ENCODE measurements at places on chromosomes 7 and 10.
A peak's percentile ranks its signal among the peaks of the same experiment; 100 is the strongest.

DNA sequence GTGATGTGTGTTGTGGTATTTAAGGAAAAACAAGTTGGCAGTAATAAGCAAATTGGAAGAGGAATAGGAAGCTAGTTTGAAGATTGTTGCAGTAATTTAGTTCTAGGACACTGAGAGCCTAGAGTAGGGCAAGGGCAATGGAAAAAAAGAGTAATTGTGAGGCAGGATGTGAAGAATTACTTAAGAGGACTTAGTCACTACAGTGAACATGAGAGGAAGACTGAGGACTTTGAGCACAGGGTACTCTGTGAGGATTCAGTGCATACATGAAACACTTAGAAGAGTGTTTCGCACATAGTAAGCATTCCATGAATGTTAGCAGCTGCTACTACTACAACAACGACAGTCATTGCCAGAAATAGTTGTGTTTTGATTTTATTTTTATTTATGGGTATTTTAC is 30.9 kb upstream of the DKK1 start:
- DNase-seq = no peak

DNA sequence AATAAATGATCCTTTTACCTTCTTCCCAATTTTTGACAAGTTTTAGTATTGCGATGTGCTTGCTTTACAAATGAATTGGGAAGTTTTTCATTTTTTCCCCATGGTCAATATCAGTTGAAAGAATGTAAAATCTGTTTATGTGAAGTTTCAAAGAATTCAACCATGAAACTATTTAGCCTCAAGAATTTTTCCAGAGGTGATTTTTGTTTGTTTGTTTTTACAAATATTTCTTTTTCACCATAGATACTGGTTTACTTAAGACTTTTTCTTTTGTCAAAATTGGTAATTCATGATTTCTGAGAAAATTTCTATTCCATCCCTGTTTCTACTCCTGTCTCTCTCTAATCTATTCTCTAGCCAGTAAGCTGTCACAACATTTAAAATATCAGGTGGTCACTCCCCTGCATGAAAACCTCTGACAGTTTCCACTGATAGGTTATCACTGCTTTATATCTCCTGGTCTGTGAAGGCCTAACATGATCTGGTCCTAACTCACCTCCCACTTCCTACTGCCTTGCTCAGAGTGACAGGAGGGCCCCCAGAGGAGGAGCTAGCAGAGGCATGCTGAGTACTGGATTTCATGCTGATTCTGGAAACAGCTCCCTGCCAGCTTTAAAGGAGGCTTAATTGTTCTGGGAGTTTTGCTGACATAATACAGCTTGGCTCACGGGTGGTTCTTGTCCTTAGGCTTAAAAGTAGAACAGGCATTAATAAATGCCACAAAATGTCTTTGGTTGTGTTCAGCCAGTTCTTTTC is 7.6 kb upstream of the ARMS2 start:
- DNase-seq = no peak

- DNase-seq = no peak
Measured at GRCh38 chr10:46016190-46016589, 14.2 kb downstream of the NCOA4 start.

GRCh38 chr7:71982851-71983250 is 429.3 kb downstream of the CALN1 start:
- DNase-seq = no peak

DNA sequence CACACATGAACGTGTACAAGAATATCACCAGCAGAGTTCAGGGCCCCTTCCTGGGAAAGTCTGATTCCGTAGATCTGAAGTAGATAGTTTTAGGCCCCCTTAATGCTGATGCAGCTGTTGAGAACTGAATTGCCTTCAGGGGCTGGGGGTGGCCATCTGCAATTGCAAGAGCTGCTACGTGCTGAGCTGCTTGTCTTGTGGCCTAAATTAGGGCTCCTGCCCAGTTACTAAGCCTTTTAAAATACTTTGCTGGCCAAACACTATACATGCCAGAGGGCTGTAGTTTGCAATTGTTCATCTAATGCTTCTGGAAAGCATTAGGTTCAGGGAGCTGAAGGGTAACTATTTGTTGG is 71.7 kb downstream of the TMEM178B start:
- no peak for DNase-seq

DNA sequence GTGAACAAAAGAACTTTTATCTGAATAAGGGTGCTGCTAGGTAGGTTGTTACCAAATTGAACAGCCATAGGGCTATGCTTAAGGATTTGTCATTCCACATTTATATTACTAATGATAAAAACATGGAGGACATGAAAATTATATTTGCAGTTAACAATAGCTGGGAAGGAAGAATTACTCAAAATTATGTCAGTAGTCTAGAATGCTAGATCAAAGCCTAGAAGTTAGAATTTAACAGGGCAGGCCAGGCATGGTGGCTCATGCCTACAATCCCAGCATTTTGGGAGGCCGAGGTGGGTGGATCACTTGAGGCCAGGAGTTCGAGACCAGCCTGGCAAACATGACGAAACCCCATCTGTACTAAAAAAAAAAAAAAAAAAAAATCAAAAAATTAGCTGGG is 9.4 kb downstream of the STK17A start:
- DNase-seq = no peak

- no peak for DNase-seq
Measured at GRCh38 chr7:156765901-156766656, 125.5 kb downstream of the RNF32 start.

GRCh38 chr10:132908621-132909295 is 33.6 kb downstream of the CFAP46 start:
- peak; percentile 8 for DNase-seq

DNA sequence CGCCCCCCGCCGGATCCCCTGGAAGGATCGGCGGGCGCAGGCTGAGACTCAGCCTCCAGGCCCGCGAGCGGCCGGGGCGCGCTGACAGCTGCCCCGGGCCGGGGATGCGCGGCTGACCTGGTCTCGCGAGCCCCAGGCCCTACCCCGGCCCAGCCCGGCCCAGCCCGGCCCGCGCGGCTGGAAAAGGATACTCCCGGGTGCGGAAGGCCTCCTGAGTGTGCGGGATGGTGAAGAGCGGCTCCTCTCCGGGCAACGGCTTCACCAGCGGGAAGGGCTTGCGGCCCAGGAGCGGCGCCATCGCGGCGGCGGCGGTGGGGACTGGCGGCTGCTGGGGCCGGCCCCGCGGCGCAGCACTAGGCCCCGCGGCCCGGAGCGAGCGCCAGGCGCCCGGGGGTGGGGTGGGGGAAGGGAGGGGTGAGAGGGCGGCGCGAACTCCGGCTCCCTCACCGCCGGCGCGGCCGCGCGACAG is 423 bp downstream of the BAZ1B start:
- peak; percentile 61 for DNase-seq

DNA sequence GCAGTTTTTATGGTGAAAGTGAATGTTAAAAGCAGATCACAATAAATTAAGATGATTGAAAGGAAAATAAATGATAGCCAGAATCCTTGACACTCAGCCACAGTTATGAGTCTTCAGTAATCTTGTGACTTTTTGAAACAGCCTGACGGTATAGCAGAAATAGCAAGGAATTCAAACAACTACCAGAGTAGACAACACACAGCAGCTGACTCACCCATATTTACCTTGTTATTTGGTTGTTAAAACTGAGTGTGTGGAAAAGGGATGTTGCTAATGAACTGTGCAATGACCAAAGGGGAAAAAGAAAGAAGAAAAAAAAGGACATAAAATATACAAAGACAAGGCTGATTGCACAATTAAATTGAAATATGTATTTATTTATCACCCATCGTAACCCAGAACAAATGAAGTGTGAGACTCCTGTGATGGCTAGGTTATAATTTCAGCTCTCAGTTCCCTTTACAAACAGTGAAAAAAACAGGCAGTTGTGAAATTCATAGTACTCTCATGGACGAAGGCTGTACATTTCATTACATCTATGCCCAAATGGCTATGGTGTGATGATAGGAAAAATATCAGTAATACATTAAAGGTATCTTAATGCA is 1023.0 kb upstream of the SORCS1 start:
- DNase-seq = no peak

GRCh38 chr10:48221814-48222213 is 52.7 kb downstream of the FRMPD2 start:
- DNase-seq = no peak

- DNase-seq = no peak
Measured at GRCh38 chr10:23202779-23203178, 10.7 kb downstream of the PTF1A start.

DNA sequence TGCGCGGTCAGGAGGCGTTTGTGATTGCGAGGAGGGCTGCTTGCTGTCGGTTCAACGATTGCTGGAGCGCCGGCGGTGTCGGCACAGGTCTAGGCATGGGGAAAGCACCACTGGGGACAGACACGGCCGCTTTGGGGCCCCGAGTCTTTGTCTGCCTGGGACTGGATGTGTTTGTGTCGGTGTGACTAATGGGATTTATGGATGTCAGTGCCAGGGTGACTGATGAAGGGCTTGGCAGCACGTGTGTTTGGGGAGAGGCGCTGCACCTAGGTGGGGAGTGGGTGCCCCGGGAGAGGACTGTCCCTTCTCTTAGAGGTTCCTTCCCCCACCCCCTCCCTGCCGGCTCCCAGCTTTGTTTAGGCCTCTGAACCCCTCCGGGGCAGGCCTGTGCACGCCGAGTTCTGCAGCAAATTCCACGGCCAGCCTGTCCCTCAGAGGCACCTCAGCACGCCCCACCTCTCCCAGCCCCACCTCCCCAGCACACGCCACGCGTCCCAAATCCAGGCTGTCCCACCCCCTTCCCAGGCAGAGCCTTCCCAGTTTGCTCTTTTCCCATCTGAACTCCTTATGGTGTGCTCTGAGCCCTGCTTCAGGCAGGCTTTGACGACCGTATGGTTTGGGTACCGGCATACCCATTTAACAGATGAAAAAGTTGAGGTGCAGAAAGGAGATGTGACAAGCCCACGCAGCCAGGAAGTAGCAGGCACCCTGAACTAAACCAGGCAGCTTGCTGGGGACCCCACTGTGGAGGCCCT is 6.4 kb upstream of the TNRC18 start:
- no peak for DNase-seq

DNA sequence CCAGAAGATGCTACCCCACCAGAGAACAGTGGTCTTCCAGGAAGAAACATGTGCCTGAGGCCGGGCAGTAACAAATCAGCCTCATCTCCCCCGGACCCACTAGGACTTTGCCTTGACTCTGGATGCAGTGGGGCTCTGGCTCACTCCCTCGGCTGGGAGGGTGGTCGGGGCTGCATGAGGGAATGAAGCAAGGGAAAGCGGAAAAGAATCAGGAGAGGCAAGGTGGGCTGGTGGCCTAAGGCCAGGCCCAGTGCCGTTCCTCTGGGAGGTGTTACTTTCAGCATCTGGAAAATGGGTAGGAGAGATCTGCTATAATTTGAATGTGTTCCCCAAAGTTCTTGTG is 51.8 kb downstream of the CLEC2L start:
- no peak for DNase-seq

DNA sequence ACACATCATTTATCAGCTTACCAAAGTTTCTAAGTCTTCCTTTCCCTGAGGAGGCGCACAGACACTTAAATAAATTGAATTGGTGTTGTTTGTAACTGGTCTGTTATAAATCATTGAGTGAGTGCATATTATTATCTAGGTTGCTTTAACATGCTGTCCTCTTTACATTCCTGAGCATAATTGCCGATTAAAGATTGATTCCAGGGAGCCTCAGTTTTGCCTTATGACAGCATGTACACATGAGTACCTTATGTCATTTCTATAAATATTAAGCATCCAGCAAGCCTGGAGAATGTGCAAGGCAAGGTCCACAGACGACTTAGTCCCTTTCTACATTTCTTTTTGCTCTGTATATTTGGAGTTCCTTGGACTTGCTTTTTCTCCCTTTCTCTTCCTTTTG is 177.9 kb upstream of the STEAP4 start:
- no peak for DNase-seq

- DNase-seq = no peak
Measured at GRCh38 chr10:13120786-13121499, 21.0 kb downstream of the OPTN start.

GRCh38 chr10:24279166-24279565 is 70.2 kb downstream of the KIAA1217 start:
- no peak for DNase-seq

DNA sequence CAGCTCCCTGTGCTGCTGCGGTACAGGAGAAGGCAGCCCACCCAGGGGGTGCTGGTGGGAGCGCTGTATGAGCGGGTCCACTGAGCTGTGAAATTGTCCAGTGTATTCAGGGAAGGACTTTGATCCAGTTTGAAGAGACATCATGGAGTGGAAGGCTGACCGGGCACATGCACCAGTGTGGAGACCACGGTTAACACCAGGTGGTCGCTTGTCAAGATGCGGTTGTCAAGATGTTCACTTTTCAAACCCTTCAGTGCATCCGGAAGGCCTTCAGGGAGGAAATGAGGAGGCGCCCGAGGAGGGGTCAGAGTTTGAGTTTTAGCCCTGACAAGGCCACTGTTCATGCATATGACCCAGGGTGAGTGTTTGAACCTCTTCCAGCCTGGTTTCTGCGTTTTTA is 6.1 kb downstream of the DOCK1 start:
- no peak for DNase-seq

DNA sequence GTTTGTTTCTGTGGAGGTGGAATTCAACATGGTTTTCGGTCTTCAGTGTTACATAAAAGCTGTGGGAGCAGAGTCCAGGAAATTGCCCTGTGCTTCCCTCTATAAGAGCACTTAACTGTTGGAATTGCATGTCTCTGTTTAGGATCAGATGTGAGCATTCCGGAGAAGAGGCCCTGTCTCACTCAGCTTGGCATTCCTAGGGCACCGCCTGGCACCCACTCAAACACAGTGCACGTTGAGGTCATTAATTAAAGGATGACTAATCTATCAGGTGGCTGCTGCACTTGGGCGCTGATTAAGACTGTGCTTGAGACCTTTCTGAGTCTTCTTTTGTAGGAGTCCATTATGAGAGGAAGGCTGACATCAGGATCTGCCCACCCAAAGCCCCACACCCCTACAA is 82.8 kb upstream of the VIPR2 start:
- no peak for DNase-seq

- no peak for DNase-seq
Measured at GRCh38 chr10:8112230-8112905, 57.9 kb downstream of the GATA3 start.

GRCh38 chr10:90740265-90740664 is 117.6 kb downstream of the HTR7 start:
- DNase-seq = no peak

DNA sequence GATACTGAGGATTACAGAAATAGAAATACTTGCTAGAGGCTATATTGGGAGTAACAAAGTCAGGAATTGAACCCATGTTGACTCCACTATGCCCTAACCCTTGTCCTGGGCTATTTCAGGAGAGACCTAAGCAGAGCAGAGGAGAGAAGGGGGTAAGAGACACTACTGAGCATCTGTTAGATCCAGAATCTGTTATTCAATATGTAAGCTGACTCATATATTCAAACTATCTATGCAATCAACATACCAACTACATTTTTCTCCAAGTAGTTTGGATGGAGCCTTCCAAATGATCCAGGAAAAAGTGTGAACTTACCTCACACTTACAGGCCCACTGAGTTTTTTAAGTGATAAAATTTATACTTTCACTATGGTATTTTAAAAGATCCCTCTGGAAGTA is 216.1 kb downstream of the IMMP2L start:
- DNase-seq = no peak

GRCh38 chr7:31121601-31122000 is 69.5 kb downstream of the ADCYAP1R1 start:
- no peak for DNase-seq

GRCh38 chr10:119139464-119140067 is 25.9 kb downstream of the SFXN4 start:
- DNase-seq = peak; percentile 46

Data from WTC11 (cell line).